ENCODE measurements at places on chromosomes 3 and 15.

DNA sequence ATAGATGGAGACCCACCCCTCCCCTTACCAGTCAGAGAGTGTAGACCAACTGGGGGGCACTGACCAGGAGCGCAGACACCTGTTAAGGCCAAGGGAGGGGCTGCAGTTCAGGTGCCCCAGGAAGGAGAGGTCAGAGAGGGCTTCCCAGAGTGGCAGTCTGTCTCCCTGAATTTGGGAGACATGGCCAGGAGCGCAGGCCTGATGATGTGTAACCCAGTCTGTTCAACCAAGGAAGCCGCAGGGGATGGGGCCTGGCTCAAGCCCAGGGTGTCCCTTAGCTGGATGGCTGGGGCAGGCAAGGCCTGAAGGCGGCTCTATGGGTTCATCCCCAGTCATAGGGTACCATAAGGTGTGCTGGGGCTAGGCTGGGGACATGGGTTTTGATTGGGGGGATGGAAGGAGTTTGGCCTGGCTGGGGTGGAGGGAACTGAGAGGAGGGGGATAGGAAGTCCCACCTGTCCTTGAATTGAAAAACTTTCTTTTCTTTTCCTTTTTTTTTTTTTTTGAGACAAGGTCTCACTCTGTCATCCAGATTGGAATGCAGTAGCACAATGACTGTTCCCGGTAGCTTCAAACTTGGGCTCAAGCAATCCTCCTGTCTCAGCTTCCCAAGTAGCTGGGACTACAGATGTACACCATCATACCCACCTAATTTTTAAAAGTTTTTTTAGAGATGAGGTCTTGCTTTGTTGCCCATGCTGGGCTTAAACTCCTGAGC is 75.7 kb downstream of the SMAD6 start:
- no peak for DNase-seq

- peak; percentile 26 for DNase-seq
Measured at GRCh38 chr3:115325539-115325938, 178.5 kb upstream of the ZBTB20 start.

GRCh38 chr3:154119951-154120350 is 1.2 kb upstream of the ARHGEF26 start:
- no peak for DNase-seq

- DNase-seq: no peak
Measured at GRCh38 chr15:77688266-77688665, 55.6 kb upstream of the LINGO1 start.

DNA sequence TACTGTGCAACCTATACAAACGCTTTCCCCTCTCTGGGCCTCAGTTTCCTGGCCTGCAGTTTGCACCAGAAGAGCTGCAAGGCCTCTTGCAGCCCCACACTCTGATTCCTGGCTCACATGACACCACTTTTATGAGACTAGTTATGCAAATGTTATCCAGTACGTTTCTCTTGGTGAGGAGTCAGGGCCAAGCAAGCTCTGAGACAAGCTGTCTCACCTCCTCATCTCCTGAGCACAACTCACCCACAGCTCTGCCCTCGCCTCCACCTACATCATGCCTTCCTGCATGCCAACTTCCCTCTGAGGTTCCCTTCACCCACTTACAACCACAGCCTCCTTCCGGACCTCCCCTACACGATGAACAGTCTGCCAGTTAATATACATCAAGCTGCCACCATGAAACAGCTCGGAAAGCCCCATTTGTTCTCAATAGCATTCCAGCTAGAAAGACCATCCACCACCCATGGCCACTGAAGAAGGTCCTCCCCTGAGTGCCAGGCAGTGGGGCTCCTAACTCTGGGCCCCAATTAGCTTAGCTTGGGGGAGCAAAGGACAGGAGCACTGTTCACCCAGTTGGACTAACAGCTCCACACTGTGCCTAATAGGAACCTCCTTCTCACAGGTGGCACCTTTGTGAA is 25.0 kb downstream of the CRYGS start:
- DNase-seq: peak; percentile 75

DNA sequence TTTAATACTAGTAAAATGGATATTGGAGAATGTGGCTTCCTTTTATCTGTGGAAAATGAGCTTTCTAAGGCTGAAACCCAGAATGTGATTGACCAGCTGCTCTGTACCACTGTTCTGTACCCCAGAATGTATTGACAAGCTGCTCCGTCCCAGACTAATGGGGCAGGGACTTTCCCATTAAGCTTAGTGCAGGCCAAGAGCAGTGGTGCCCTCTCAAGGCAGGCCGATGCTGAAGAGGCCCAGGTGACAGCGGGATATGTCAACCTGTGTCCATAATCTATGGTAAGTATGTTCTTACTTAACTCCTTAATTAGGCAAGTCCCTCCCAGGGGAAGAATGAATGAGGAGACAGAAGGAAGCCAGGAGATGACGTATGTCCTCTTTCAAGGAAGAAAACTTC is 31.1 kb downstream of the SGO1 start:
- no peak for DNase-seq

- no peak for DNase-seq
Measured at GRCh38 chr3:62065985-62066693, 307.2 kb downstream of the FEZF2 start.

- no peak for DNase-seq
Measured at GRCh38 chr3:185914911-185915629, 22.7 kb downstream of the TRA2B start.

- no peak for DNase-seq
Measured at GRCh38 chr3:140870351-140870750, 71.3 kb upstream of the SLC25A36 start.

GRCh38 chr15:42194513-42194912 is 13.6 kb downstream of the VPS39 start:
- DNase-seq: no peak

DNA sequence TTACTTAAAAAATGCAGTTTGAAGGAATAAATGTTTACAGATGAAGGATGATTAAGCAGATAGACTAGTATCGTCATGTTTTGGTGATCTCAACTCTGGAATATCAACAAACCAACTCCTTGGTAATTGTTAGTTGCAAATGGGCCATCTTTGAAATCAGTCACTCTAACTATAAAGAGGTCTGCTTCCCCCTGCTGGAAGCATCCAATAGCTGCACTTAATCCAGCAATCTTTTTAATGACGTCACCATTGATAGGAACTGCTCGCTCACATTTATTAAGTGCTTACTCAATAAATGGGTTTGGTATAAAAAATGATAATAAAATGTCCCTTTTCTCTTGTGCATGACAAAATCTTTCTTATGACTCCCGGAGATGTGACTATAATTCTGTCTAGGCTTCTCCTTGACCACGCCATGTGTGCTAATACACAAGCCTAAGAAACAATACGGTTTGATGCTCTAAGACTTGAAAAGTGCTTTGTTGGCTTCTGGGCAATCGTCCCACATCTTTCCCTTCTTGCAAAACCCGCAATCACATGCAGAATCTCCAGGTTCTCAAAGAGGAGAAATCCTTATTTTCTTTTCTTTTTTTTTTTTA is 227.6 kb upstream of the POU1F1 start:
- DNase-seq: peak; percentile 27

GRCh38 chr3:56616478-56617006 is 59.6 kb downstream of the CCDC66 start:
- DNase-seq: no peak

DNA sequence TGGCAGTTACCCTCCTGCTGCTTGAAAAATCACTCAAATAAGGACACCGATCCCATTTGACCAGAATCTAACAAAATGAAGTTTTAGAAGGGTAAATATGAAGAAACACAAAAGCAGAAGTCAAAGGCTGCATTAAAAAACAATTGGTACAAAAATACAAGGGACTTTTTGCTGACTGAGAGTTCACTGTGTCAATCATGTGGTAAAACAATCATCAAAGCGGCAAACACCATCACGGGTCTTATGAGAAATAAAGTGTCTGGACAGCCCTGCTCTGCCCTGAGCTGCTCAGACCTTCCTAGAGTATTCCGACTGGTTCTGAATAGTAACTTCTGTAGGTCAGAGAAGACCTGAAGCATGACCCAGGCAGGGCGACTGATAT is 137.2 kb upstream of the RAD18 start:
- DNase-seq: no peak

- DNase-seq: no peak
Measured at GRCh38 chr15:30043211-30043655, 39.5 kb upstream of the GOLGA8J start.

DNA sequence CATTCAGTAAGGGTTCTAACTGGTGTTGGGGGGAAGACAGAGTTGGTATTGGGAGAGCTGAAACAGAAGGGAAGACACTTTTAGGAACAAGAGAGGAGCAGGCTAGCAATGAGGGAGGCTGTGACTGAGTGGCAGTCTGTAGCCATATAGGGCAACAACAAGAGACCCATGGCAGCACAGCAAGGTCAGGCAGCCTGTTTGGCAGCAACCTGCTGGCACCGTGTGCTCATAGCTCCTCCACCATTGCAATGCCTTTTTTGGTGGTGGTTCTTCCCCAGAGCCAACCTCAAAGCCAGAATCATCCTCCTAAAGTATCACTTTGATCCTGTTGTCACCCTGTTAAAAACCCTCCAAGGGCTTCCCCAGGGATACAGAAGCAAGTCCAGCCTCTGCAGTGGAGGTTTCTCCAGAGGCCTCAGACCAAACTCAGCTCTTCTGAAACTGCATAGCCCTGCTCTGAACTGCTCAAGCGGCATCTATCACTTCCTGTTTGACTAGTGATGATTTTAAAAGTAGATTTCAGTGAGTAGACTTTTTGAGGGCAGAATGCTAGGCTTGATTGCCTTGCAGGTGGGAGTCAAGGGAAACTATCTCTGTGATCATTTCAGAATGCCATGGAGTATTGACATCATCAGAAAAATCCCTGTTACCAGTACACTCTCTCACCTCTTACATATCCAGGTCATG is 176.9 kb downstream of the STAC start:
- no peak for DNase-seq

DNA sequence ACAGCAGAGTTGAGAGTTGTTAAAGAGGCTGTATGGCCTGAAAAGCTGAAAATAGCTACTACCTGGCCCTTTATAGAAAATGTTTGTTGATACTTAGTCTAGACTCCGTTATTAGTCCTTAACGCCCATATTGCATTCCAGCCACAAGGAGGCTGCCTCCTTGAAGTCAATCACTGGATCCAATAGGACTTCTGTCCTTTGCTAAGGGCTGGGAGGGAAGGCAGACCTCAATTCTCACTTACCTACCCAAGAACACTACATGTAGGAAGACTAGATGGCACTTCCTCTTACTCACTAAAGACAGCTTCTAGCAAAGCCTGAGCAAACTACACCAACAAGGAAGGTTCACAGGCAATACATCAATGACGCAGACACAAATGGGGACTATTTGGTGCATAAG is 139.5 kb upstream of the HACD2 start:
- no peak for DNase-seq

DNA sequence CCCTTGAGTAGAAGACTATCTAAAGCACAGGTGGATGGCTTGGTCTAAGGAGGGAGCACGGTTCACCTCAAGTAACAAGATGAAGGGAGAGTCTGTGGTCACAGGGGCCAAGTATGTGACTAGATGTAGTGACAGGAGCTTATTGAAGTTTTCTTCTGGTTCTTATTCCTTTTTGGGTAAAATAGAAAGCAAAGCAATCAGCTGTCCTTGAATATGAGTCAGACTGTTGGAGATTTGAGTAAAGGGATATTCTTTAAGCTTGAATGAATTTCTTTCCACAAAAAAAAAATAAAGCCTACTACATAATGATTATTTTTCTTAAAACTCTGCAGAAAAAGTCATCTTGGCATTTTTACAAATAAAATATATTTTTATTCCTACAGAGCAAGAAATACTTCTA is 1.5 kb upstream of the CNTN6 start:
- no peak for DNase-seq

- DNase-seq: no peak
Measured at GRCh38 chr3:85007195-85008094, 48.7 kb downstream of the CADM2 start.

- no peak for DNase-seq
Measured at GRCh38 chr3:134430174-134430573, 55.6 kb downstream of the ANAPC13 start.

GRCh38 chr15:45428491-45428890 is 50.1 kb upstream of the GATM start:
- DNase-seq: no peak

DNA sequence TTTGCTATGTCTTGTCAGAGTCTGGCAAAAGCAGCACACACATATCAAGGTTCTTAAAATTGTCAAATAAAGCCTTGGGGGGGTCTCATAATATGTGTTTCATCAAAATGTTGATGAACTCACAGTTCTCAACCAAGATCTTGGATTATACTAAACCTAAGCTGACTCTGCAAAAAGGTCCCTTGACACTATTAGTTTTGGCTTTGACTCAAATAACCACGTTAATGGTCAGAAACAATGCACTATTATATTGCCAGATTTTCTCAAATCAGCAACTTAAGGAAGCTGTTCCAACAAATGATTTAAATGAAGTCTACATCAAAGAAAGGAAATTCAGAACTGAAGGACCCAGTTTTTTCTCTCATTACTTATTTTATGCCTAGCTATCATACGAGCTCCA is 1063.9 kb downstream of the ROBO1 start:
- no peak for DNase-seq

DNA sequence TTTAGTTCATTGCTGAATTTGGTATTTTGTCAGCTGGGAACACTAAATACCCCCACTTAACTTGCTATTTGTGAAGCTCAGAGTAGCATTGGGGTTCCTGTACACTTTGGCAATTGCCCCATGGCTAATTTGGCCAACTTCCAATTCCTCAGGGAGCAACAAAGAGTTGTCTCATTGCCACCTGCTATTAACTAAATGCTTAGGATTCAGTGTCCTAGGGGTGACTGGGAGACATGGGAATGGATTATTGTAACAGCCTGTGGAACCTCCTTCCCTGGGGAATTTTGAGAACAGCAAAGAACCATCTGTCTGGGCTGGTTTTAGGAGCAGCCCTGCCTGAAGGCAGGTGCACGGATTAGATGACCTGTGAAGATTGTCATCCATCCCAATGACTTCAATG is 437.4 kb upstream of the TPRG1 start:
- no peak for DNase-seq

DNA sequence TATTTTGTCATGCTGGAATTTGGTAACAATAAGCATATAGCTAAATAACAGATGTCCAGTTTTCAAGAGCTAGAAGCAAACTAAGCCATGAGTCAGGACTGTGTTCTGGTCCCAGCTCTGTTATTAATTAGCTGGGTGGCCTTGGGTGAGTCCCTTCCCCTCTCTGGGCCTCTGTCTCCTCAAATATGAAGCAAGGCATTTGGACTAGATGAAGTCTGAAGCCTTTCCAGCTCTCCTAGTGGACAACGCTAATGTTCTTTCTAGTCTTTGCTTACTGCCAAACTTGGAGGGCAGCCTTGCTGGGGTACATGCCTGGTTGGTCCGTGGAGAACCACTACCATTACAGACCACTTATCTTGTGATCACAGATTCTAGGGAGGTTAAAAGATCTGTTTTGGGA is 127.6 kb downstream of the DUT start:
- DNase-seq: no peak

GRCh38 chr3:30855400-30856292 is 38.8 kb downstream of the GADL1 start:
- DNase-seq: no peak
